ENCODE measurements at places on chromosomes 6 and 20.

DNA sequence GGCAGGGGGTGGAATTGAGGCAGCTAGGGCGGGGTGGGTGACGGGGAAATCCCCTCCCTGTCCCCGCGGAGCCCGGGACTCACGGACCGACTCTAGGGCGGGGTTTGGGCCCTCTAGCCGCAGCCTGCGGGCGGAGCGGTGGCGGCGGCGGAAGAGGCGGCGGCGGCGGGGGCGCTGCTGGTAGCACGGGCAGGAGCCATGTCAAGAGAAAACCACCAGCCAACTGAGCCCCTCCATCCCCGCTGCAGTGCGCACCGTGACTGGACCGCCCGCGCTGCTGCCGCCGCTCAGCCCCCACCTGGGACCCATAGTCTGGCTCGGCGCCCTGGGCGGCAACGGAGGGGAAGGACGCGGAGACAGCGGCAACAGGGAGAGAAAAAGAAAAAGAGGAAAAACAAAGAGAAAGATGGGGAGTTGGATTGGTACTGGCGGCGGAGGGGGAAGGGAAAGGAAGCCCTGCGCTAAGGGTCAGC, 1.2 kb upstream of the C6orf62 start:
- peak; percentile 80 for DNase-seq

DNA sequence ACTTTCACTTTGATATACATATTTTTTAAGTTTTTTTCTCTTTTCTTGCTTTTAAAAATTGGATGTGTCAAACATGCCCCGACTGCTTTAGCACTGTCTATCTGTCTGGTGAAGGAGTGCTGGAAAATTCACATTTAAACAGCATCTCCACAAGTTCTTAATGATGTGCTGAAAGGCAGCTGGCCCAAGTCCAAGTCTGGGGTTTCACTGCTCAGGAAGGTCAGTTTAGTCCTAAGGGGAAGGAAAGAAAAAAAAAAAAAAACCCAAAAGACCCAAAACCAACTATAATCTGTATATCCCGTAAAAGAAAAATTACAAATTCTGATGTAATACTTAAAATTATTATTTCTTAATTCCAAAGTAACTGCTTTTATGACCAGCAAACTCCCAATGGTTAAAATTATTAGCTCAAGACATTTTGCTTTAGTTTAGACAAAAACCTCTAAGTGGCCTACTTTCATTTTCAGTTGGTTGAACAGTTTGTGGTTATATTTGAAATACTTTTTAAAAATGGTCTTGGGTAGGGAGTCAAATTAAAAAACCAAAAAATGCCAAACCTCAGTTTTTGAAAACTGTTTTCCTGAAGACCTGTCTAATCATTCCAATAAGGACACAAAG, 79.5 kb upstream of the PREP start:
- DNase-seq = no peak

GRCh38 chr6:144305567-144305966, 20.4 kb downstream of the UTRN start:
- DNase-seq = no peak

GRCh38 chr6:25360621-25361020, 81.4 kb downstream of the CARMIL1 start:
- DNase-seq = no peak

- no peak for DNase-seq
Observed at GRCh38 chr6:17865243-17865642, 122.2 kb downstream of the KIF13A start.

DNA sequence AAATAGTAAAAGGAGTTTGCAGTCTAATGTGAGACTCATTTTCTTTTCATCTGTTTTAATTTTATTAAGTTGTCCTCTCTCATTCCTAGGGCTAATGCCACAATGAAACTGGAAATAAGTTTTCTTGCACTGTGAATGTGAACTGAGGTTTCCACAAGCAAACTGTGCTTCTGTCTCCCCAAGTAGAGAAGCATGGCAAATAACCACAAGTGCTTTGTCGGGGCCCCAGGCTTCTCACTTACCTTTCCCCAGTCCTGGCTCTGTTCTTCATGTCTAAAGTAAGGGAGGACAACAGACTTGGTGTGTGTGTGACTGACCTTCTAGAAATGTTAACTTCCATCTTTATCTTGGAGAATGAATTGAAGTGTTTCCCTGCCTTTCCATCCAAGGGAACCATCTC, 80.8 kb downstream of the CBFA2T2 start:
- DNase-seq = no peak

DNA sequence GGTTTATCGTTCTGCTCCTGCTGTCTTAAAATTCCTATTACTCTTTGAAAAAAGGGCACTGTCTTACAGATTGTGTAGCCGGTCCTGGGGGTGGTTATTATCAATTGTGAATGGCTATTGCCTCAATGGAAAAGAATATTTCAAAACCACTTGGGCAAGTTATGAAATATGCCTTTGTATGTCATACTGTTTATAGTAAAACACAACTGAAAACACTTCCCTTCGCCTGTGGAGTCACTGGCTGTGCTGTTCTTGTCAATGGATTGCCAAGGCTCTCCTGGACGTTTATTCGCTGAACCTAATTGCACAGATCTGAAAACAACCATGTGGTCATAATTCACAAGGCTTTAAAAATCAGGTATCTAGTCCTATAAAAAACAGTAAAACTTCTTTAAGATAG, 47.8 kb upstream of the TAGAP start:
- peak; percentile 18 for DNase-seq

DNA sequence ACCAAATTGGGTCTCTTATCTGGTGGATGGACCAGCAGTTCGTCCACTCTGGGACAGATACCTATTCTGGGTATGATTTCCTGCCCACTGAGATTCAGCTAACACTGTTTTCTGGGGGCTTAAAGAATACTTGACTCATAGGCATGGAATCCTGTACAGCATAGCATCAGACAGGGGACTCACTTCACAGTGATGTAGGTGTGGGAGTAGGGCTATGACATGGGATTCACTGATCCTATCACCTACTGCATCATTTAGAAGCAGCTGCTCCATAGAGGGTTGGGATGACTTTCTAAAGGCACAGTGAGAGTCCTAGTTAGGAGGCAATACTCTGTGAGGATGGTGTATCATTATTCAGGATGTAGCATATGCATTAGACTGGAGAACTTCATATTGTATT, 74.5 kb upstream of the AHI1 start:
- DNase-seq = no peak

- no peak for DNase-seq
Observed at GRCh38 chr20:62534526-62535221, 58.9 kb upstream of the GATA5 start.

DNA sequence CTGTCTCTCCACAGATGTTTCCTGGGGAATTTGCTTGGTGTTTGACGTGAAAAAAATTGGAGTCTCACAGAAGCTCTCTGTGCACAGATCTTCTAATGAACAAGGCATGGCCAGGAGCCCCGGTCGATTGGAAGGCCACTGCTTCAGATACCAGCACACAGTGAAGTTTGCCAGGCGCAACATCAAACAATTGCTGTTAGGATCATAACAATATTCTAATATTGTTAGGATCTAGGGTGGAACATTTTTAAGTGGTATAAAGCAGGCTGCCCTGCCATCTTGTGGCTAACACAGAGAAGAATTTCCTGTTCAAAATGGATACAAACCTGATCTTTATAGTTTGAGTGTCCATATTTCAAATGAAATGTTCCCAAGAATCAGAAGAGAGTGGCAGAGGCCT, 64.1 kb downstream of the C6orf118 start:
- no peak for DNase-seq

- DNase-seq = no peak
Observed at GRCh38 chr6:126268092-126268491, 71.8 kb upstream of the CENPW start.

- DNase-seq = no peak
Observed at GRCh38 chr6:112018619-112019416, 35.1 kb upstream of the CCN6 start.

- no peak for DNase-seq
Observed at GRCh38 chr6:11563793-11564192, 26.2 kb downstream of the TMEM170B start.

GRCh38 chr20:29497261-29497671, 1760.2 kb upstream of the DEFB115 start:
- no peak for DNase-seq

- peak; percentile 55 for DNase-seq
Observed at GRCh38 chr6:159038914-159039884, 5.6 kb downstream of the TAGAP start.

GRCh38 chr6:133277900-133278545, 36.9 kb downstream of the EYA4 start:
- DNase-seq = no peak

- no peak for DNase-seq
Observed at GRCh38 chr6:1503811-1504210, 105.9 kb upstream of the FOXC1 start.

DNA sequence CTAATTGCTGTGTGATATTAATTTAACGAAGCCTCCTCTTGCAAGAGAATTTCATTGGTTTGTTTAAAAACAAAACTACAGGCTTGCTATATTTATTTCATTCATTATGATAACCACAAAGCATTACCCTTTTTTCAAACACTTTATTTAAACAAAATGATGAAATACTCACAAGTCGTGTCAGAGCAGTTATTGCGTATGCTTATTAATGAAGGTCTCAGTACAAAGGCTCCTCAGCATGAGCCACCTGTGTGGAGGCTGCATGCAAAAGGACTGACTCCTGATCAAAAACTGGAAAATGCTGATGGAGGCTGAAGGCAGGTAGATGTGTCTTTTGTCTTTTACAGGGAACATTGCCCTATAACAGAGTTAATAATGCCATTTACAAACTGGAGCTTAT, 130.5 kb downstream of the CRYBG1 start:
- no peak for DNase-seq

- DNase-seq = no peak
Observed at GRCh38 chr6:10399451-10399850, 15.4 kb downstream of the TFAP2A start.

DNA sequence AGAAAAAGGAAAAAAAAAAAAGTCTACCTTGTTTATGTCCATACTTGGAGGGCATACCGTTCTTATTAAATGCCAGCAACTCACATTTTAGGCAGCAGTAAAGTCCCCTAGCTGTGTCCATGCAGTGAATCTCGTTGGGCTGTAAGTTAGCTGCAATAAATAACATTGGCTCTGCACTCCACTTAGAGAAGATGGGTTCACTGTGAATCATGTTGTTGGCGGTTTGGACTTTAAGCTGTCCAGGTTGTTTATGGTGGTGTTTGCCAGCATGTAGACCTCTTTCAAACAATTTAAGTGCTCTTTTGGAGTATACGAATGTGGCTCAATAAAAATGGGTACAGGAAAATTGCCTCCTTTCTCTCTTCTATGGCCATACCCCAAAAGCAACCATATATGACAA, 127.4 kb downstream of the ZNF217 start:
- DNase-seq = no peak

GRCh38 chr6:20259316-20260049, 47.2 kb upstream of the MBOAT1 start:
- DNase-seq = no peak

GRCh38 chr20:50595988-50596693, 86.0 kb downstream of the PTPN1 start:
- no peak for DNase-seq

DNA sequence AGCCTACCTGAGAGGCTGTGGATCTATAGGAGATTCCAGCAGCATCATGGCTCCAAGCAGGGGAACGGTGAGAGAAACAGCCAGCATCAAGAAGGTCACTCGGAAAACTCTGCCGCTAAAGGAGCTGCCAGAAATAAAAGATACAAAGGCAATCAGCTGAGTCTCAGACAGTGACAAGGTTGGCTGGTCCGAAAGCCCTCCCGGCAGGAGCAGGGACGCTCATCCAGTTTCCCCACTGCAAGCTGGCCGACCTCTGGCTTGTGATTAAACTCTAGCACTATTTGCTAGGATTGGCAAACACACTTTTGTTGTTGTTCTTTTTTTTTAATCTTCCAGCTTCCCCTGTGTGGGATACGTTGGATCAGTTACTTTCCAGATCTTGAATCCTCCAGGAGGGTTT, 8.7 kb downstream of the APMAP start:
- DNase-seq = no peak

- no peak for DNase-seq
Observed at GRCh38 chr20:14117768-14118167, 122.5 kb downstream of the MACROD2 start.

DNA sequence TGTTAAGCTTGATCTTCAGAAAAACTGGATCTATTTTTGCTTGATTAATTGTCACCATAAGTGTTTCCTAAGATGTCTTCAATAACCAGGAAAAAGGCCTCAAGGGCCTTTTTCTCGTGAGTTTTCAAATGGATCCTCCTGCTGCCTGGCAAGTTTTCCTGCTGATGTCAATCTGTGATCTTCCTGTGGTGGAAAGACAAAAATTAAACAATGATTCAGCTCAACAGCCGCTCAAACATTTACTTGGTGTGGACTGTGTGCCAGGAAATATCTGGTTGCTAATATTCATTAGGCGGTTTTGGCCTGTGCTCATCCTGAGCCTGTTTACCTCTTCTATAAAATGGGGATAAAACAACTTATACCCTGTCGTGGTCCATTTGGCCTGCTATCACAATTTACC, 35.4 kb upstream of the SSTR4 start:
- no peak for DNase-seq

GRCh38 chr6:16095180-16095579, 33.7 kb upstream of the MYLIP start:
- no peak for DNase-seq

DNA sequence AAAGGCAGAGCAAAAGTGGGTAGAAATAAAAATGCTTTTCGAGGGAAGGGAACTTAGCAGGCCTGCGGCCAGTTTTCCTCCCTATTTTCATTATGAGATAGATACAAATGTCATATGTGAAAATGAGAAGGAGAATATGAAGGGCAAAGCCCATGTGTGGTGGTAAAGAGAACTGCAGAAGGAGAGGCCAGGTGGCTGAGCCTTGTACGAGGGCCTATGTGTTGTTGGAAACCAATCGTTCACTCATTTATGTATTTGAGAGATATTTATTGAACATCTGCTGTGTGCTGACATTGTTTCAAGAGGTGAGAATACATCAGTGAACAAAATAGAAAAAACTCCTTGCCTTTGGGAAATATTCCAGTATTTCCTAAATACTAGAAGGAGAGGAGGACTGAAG, 147.7 kb downstream of the SH3BGRL2 start:
- DNase-seq = no peak

DNA sequence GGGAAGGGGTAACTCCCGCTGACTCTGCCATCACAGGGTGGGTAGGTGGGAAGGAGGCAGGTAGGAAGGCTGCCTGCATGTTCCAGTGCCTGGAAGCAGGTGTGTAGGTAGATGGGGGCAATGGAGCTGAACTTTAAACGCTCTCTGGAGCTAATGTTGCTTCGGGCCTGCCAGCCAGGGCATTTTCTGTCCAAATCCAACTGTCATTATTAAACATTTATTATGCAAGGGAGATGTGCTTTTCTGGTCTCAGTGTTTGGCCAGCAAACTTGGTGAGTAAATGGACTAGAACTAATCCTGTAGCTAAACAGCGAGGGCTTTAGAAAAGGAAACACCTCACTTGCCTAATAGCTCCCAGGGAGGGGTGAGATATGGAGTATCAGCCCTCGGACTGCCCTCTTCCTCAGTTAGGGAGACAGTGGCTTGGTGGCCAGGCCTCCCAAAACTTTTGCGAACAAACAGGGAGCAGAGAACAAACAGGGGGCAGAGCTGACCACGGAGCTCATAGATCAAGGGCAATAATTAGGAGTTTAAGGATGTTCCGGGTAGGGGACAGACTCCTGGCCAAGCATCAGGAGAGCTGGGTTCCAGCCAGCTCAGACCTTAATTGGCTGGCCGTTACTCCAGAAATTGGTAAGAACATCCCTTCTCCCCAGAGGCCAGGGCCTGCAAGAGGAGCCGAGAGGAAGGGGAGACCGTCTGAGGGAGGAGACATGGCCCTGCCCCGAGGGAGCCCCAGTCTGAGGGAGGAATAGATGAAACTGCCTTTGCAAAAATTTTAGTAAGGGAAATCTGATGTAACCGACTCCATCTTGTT, 131.1 kb downstream of the VEGFA start:
- no peak for DNase-seq

- no peak for DNase-seq
Observed at GRCh38 chr6:53358440-53359094, 9.8 kb upstream of the ELOVL5 start.
